ENCODE measurements at places on chromosomes 4 and X. TPM values are rescaled to one million over a fixed set of nuclear protein-coding genes. Genes with fewer than 3 reads are reported as not detected.

GRCh38 chrX:112941209-112941837 lies 100.7 kb upstream of the AMOT start:
- DNase-seq: no peak

DNA sequence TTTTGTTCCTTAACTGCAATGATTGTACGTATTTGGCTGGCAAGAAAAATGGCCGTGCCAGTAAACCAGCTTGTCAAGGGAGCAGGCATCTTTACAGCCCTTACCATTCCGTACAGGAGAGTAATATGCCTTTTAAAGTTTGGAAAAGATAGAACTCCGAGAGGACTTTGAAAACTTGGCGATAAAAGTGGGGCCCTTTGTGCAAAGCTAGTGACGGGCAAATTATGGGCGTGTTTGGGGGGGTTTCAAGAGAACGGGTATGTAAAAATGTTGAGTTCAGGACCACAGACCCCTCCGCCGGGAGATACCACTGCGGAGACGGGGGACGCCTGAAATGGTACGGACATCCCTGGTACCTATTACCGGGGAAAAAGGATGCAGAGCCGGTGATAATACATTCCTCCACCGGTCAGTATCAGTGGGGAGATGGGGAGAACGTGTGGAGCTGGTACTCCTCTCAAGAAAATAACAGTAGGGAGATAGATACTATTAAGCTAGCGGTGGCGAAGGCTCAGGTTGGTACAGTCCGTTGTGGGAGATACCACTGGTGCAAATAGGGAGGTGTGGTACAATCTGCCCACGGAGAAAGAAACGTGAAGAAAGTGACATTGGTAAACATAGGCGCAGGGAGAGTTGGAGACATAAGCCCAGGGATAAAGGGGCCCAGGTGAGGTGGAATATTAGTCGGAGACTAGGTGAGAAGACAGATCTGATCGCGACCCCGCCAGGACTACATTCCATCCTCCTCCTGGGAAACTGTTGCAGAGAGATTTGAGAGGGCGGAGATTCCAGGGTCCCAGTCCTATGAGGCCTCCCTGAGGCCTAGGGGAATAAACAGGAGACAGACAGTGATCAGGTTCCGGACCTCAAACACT lies 14.5 kb downstream of the SPACA5 start:
- DNase-seq: no peak

GRCh38 chrX:25869761-25870160 lies 268.4 kb upstream of the MAGEB18 start:
- no peak for DNase-seq

- DNase-seq: no peak
Measured at GRCh38 chr4:42112846-42113245, 39.6 kb downstream of the BEND4 start.

DNA sequence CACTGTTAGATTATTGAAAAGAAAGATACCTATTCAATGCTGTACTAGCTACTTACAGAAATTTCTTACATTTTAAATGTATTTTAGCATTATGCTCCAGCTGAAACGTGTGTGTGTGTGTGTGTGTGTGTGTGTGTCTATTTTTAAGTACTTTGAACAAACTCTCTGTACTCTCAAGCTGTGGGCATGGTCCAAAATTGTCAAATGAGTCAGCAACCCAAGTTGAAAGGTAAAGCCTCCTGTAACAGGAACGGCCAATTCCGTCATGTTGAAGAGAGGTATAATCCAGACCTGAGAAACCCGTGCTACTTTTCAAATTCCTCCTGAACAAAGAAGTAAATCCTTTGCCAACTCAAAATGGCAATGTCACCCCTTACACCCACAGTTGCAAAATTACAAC lies 20.5 kb downstream of the MAOB start:
- DNase-seq: no peak

DNA sequence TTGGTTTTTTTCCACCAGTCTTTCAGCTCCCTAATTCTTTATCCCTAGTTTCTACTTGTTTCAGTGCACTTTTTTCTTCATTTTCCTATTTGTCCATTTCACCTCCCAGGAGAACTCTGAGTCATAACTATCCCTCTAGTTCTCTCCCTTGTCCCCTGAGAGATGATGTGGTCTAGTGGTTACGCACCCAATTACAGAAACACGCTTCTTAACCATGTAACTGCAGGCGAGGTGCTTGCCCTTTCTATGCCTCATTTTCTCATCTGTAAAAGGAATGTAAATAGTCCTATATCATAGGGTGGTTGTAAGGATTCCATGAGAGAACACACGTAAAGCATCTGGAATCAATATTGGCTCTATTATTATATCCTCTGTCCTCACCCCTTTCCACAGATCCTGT lies 8.8 kb upstream of the GRPR start:
- DNase-seq: no peak

DNA sequence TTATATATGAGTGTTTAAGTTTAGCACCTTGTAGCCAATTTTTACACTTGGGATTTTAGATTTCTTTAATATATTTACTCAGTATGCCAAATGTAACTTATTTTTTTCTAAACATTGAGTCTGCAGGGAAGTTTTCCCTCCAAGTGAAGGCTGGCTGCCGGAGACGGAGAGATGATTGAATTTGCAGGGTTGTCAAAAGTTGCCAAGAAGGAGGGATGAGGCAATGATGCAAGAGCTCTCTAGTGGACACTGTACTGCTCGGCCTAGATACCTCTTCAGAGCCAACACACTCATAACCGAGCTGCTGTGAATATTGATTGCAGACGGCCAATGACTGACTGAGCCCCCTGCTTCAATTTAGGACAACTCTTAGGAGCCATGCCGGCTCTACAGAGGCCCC lies 318.6 kb upstream of the CASK start:
- no peak for DNase-seq

- DNase-seq: no peak
Measured at GRCh38 chr4:148335133-148335532, 107.1 kb downstream of the NR3C2 start.

- DNase-seq: no peak
Measured at GRCh38 chr4:147355847-147356246, 125.0 kb upstream of the EDNRA start.

Gene MGARP
- total RNA-seq: 2.8 TPM

DNA sequence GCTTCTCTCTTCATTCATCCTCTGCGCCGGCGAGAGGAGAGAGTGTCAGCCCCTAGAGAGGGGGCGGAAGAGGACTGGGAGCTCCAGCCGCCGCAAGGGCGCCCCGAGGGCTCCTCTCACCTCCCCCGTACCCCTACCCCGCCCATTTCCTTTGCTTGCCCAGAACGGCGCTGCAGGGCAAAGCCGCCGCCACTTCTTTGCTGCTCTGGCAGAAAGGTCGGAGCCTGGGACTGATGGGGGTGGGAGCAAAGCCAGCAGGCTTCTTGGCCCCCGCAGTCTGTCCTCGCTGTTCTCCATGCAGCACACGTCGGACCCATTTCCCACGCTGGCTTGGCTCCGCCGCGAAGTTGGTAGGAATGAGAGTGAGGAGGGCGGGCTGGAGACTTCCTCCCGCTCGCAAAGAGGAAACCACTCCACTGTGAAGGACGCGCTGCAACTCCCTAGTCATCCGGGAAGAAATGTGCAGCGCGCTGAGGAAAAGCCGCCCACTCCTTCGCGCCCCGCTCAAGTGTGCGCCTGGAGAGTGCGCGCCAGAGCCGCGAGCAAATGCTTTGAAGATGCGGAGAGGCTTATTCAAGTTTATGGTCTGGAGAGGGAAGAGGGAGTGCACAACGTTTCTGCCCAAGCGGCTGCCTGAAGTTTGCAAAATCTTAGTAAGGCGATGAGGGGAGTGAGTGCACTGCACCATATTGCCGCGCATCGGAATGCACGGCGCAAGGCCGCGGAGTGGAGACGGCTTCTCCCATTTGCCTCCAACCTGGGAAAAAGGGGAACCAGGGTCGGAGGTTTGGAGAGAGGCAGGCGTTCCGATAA lies 2.8 kb upstream of the PCDH7 start:
- no peak for DNase-seq
